ENCODE measurements at places on chromosomes 5 and 9.

GRCh38 chr9:128231638-128232527 lies 28.7 kb downstream of the DNM1 start:
- DNase-seq: no peak

DNA sequence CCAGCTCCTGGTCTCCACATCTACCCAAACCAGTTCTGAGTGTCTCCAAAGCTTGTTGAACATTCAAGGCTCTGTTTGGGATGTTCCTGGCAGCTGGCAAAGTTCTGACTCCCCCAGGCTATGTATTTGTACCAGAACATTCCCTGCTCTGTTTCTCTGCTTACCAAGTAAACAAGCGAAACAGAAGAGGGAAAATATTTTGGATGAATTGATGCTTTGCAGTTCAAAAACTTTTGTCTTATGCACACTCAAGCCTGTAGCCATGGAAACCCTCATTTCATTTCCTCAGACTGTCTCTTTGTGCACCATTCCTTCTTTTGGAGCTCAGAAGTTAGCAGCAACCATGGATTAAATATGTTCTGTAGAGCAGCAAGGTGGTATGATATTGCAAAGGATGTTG lies 145.8 kb downstream of the ACTL7B start:
- no peak for DNase-seq

- DNase-seq: no peak
Measured at GRCh38 chr5:134878403-134878802, 4.2 kb downstream of the TXNDC15 start.

GRCh38 chr9:14766299-14766698 lies 43.8 kb upstream of the CER1 start:
- DNase-seq: no peak

DNA sequence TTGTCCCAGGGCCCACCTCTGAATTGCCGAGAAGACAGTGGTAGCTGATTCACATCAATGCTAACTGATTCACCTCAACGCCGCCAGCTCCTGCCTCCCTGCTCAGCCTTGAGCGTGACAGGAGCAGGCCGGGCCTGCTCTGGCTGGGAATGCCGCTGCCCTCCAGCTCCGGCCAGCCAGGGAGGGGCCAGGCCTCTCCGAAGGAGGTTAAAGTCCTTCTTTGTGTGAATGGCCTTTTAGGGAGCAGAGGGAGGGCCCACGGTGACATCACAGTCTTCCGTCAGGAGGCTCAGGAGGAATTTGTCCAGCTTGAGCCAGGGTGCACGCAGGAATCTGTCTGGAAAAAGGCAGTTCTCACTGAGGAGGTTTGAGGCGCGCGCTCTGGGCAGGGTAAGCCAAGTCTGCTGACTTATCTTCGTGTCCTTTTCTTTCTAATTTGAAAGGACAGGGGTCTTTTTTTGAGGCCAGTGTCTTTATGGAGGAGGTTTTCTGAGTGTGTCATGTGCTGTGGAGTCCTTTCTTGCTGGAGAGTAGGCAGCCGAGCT lies 82.7 kb downstream of the C9orf152 start:
- no peak for DNase-seq

GRCh38 chr9:114745879-114746550 lies 59.8 kb downstream of the TNFSF15 start:
- DNase-seq: no peak

DNA sequence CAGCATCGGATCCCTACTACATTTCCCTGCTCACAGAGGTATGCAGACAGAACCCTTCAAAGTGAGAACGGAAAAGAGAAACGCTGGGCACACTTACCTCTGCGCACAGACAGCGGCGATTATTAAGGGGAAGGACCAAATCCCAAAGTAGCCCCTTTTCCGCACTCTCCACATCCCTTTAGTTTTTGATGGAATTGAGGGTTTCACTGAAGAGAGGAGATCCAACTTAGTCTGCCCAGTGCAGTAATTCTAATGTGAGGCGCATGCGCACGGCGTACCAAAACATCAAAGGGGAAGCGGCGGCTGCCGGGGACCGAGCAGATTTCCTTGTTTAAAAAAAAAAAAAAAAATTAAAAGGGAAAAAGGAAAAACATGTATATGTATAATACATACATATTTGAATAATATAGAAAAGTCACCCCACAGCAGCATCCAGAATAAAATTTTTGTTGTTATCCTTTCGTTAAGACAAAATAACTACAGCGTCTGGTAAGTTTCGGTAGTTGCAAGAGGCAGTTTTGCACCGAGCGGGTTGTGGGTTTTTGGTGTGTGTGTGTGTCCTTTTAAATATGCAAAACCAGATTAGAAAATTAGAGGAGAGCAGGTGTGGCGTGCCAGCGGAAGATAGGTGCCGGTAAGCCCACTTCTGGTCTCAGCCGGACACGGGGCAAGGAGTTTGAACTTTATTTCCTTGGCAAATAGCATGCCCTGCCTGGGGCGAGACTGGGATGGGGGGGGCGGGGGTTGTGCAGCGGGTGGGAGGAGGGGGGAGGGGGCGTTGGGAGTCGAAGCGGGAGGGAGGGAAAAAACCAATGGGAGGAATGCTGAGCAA lies at the start of gene GABRB2:
Gene GABRB2, minus strand, starts transcription at position 256 of the 832 bp plus-strand sequence. Its CDS starts 82 bp downstream, at position 174.
- no peak for DNase-seq

GRCh38 chr5:116566251-116566650 lies 8.4 kb downstream of the SEMA6A start:
- DNase-seq: no peak

GRCh38 chr5:181167814-181168488 lies 20.6 kb downstream of the OR2V2 start:
- no peak for DNase-seq

DNA sequence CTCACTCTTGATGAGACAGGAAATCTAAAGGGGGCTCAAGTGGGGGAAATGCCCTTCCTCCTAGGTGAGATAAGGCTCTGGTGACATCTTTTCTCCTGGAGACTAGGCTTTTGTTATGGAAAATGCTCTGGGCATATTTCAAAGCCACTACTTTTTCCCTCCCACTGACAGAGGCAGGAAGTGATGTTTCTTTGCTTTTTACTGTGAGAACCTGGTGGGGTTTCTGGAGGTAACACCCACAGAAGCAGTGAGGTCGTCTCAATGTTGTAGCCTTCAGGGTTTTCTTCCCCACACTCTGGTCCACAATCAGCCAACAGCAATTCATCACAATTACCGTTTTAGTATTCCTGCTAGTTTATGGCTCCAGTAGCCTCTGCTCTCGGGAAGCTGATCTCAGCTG lies 41.4 kb upstream of the FAM240B start:
- no peak for DNase-seq

DNA sequence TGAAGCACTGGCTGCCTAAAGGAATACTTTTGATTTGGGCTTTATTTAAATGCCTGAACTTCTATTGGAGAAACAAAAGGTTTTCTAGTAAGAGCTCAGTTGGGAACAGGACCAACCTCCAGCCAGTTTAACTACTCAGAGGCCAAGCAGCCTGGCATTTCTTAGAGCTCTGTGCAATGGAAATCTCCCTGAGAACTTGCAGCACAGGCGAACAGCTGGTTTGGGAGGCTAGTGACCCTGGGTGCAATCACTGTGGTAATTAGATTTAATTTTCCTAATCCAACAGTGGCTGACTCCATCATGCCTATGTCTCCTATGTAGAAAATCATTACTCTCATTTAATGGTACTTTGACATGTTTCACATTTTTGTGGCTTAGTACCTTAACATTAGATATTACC lies 1.0 kb upstream of the CDH6 start:
- no peak for DNase-seq

DNA sequence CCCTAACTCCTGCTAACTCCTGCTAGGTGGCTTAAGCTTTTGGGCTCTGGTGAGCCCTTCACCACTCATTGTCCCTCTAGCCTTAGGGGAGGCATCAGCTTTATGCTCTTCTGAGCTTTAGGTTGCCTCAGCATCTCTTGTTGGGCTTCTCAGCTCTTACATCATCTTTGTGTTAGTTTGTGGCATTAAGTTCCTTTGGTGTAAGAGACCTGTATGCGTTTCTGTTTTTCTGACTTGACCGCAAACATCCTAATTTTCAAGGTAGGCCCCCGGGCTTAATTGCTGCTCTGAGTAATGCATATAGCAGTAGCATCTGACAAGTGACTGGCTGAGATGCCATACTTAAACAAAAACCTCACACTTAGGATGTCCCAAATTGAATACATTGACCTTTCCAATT lies 287.8 kb upstream of the TUT7 start:
- no peak for DNase-seq

DNA sequence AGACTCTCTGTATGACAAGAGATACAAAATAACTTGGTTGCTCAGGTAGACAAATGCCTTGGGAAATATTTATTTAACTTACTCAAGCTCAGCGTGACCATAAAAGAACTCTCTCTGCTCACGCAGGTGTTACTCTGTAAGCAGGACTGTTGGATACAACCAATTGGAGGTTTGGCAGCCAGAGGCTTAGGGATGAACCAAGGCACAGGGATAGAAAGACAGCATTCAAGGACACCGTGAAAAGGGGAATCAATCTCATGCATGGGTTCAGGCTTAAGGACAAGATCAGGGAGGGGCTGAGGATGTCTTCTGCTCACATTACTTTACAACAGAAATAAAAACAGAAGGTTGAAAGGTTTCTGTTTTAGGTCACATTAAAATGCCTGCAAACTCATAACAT lies 389.0 kb upstream of the BRINP1 start:
- no peak for DNase-seq

GRCh38 chr9:31700252-31701045 lies 684.0 kb upstream of the ACO1 start:
- no peak for DNase-seq

DNA sequence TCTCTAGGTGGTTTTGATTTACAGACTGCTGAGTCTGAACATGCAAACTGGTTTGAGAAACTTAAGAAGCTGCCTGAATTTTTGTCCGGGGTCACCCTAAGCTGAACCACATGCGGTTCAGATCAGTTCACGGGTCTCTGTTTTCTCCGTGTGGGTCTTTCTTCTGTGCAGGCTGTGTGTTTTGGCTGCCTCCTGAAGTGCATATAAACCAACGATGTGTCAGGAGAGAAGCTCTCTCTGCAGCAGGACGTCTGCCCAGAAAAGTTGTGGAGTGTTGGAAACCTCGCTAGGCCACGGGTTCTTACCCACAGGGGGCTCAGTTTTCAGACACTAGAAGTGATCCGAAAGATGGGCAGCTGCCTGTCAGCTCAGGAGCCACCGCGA lies 364.2 kb downstream of the IRX2 start:
- DNase-seq: no peak
